A549 treated with ZK216348 at 1 μM for 4 hours (cell line): ENCODE measurements at places on chromosomes 16 and 17. TPM values are rescaled to one million over a fixed set of nuclear protein-coding genes. Genes with fewer than 3 reads are reported as not detected.

The CCL5 gene
- 1.0 to 2.3 TPM (median 1.5 TPM) in 5 replicates for total RNA-seq

The CD300LF gene
- total RNA-seq, result not detected in 5 replicates

The GAS7 gene
- total RNA-seq, result 0.23 to 0.79 TPM (median 0.30 TPM) in 5 replicates

The SLFN14 gene
- not detected in 5 replicates for total RNA-seq

The MPP3 gene
- total RNA-seq, result 11.5 to 19.4 TPM (median 16.2 TPM) in 5 replicates

The IGSF6 gene
- not detected in 5 replicates for total RNA-seq

The OR4D1 gene
- total RNA-seq, result not detected in 5 replicates

The GPS1 gene
- total RNA-seq, result 77.3 to 147 TPM (median 138 TPM) in 5 replicates

The ATP2A3 gene
- 3.5 to 5.8 TPM (median 4.9 TPM) in 5 replicates for total RNA-seq

The UTS2R gene
- total RNA-seq, result not detected in 5 replicates

The P2RX5 gene
- 14.6 to 26.1 TPM (median 23.8 TPM) in 5 replicates for total RNA-seq

The MYO15B gene
- 32.3 to 66.7 TPM (median 51.1 TPM) in 5 replicates for total RNA-seq

The HIC1 gene
- 0.28 to 2.7 TPM (median 2.0 TPM) in 5 replicates for total RNA-seq

The C1QL1 gene
- total RNA-seq, result 13.1 to 36.0 TPM (median 31.1 TPM) in 5 replicates

The KLHL10 gene
- total RNA-seq, result 0.07 to 0.19 TPM (median 0.14 TPM) in 3 of 5 replicates, not detected in the others

The GPRC5B gene
- total RNA-seq, result 29.0 to 36.2 TPM (median 32.8 TPM) in 5 replicates

The MT3 gene
- total RNA-seq, result 0.64 to 0.68 TPM in 2 of 5 replicates, not detected in the others

The TMEM235 gene
- total RNA-seq, result not detected in 5 replicates

The UNC13D gene
- total RNA-seq, result 3.3 to 7.1 TPM (median 5.1 TPM) in 5 replicates

The HOXB5 gene
- total RNA-seq, result 1.4 to 2.7 TPM (median 2.6 TPM) in 5 replicates

The KRTAP4-5 gene
- total RNA-seq, result not detected in 5 replicates

The CDRT15 gene
- total RNA-seq, result not detected in 5 replicates

The KRT40 gene
- total RNA-seq, result not detected in 5 replicates

The LPO gene
- total RNA-seq, result not detected in 5 replicates

The MT1G gene
- not detected in 5 replicates for total RNA-seq

The CHST5 gene
- 0.08 TPM in 1 of 5 replicates, not detected in the others for total RNA-seq

The CA4 gene
- 0.24 TPM in 1 of 5 replicates, not detected in the others for total RNA-seq

The SLC38A8 gene
- total RNA-seq, result not detected in 5 replicates

The ULK2 gene
- 9.6 to 18.1 TPM (median 14.9 TPM) in 5 replicates for total RNA-seq

The C16orf54 gene
- not detected in 5 replicates for total RNA-seq

The SALL1 gene
- total RNA-seq, result 0.07 to 0.58 TPM (median 0.51 TPM) in 5 replicates

The C16orf82 gene
- total RNA-seq, result not detected in 5 replicates

The XYLT1 gene
- 0.67 to 1.4 TPM (median 0.78 TPM) in 5 replicates for total RNA-seq

The PRR11 gene
- total RNA-seq, result 39.6 to 66.0 TPM (median 60.2 TPM) in 5 replicates

The SEPTIN1 gene
- 1.9 to 2.3 TPM (median 2.2 TPM) in 5 replicates for total RNA-seq

The HEATR9 gene
- total RNA-seq, result not detected in 5 replicates

The CHST4 gene
- not detected in 5 replicates for total RNA-seq

The KRT24 gene
- not detected in 5 replicates for total RNA-seq

The AIPL1 gene
- not detected in 5 replicates for total RNA-seq

The SNX20 gene
- not detected in 5 replicates for total RNA-seq

The ABCC3 gene
- total RNA-seq, result 97.9 to 174 TPM (median 149 TPM) in 5 replicates

The DUSP3 gene
- 57.5 to 67.7 TPM (median 63.4 TPM) in 5 replicates for total RNA-seq

The ATXN7L3 gene
- 47.2 to 75.4 TPM (median 73.3 TPM) in 5 replicates for total RNA-seq

The WFIKKN2 gene
- not detected in 5 replicates for total RNA-seq

The TUBB3 gene
- 154 to 288 TPM (median 254 TPM) in 5 replicates for total RNA-seq

The AANAT gene
- total RNA-seq, result 0.29 to 0.51 TPM (median 0.37 TPM) in 4 of 5 replicates, not detected in the other

The DCUN1D3 gene
- 5.6 to 6.9 TPM (median 6.0 TPM) in 5 replicates for total RNA-seq

The EARS2 gene
- 19.3 to 37.0 TPM (median 30.6 TPM) in 5 replicates for total RNA-seq

The GNAO1 gene
- total RNA-seq, result 0.36 to 1.0 TPM (median 0.49 TPM) in 5 replicates

The MAF gene
- 0.25 to 0.55 TPM (median 0.39 TPM) in 5 replicates for total RNA-seq

The JPH3 gene
- 0.80 to 2.8 TPM (median 2.4 TPM) in 5 replicates for total RNA-seq

The SPOP gene
- 37.8 to 44.6 TPM (median 40.7 TPM) in 5 replicates for total RNA-seq

The KCNJ2 gene
- 0.06 to 0.20 TPM (median 0.09 TPM) in 5 replicates for total RNA-seq

The OTOP3 gene
- not detected in 5 replicates for total RNA-seq

The NPIPB13 gene
- 0.62 to 3.6 TPM (median 2.0 TPM) in 5 replicates for total RNA-seq

The CRYBA1 gene
- not detected in 5 replicates for total RNA-seq

The CMTM2 gene
- not detected in 5 replicates for total RNA-seq

The OTOA gene
- total RNA-seq, result 0.08 TPM in 2 of 5 replicates, not detected in the others

The SLC5A10 gene
- 0.18 to 0.52 TPM (median 0.28 TPM) in 5 replicates for total RNA-seq

The CTRB2 gene
- total RNA-seq, result not detected in 5 replicates
